ENCODE measurements at places on chromosomes 3 and 15.

- no peak for DNase-seq
These were observed 29.5 kb downstream of the CLEC3B start for GRCh38 chr3:45055411-45056143.

DNA sequence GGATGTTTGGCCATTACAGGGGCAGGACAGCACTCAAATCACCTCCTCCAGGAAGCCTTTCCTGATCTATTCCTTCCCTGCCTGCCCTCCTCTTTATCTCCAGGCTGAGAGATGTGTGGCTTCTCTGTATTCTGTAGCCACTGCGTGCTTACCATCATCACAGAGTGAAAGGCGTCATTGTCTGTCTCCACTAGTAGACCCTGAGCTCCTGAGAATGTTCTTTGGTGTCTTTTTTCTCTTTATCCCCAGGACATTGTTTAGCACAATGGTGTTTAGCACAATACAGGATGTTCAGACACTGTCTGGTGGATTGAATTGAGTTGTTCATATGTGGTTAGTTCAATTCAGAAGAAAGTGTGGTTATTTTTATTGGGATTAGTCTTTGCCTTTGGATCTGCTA is 26.2 kb upstream of the LARS2 start:
- DNase-seq = no peak

GRCh38 chr3:129461022-129461421 is 21.0 kb downstream of the IFT122 start:
- no peak for DNase-seq

GRCh38 chr15:58284293-58284692 is 146.1 kb downstream of the AQP9 start:
- DNase-seq = no peak

DNA sequence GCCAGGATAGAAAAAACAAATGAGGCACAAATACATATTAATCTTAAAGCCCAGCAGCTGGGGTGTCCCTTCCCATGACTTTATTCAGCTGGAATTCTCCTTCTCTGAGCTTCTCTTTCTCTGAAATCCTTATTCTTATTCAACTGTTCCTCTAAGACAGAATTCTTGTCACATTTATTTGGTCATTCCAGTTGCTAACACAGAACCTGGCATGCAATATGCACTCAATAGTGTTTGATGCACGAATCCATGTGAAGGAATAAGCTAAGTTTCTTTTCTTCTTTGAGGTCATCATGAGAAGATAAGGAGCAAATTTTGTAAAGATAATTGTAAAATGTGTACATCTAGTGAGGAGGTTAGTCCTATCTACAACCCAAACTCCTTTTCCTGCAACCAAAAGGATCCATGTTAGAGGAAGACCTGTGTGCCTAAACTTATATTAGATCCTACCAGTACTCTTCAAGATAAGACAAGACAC is 154.2 kb upstream of the KCNMB2 start:
- no peak for DNase-seq

GRCh38 chr3:106034313-106034712 is 165.5 kb upstream of the CBLB start:
- no peak for DNase-seq

- no peak for DNase-seq
These were observed 249.2 kb downstream of the OPA1 start for GRCh38 chr3:193842029-193842798.

GRCh38 chr3:59339818-59340217 is 290.0 kb upstream of the CFAP20DC start:
- no peak for DNase-seq
